ENCODE measurements at places on chromosomes 13 and 19. TPM values are rescaled to one million over a fixed set of nuclear protein-coding genes. Genes with fewer than 3 reads are reported as not detected.

DNA sequence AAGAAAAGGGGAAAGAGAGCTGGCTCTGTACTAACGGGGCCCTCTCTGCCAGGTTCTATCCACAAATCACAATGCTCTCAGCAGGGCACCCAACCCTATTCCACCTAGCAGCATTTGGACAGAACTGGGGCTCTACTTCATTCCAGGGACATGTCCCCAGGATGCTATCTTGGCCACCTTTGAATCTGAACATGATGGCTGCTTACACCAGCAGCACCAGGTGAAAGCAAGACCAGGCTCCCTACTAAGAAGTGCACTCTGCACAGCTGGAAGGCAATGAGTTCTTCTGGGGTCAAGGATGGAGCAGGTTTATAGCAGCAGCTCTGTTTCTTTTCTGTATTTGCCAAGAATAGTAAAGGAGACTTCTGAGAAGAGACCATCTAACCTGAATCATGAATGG is 222.4 kb downstream of the DACH1 start:
- H3K4me1 ChIP-seq, result no peaks in the 10 kb centered on the region
- DNase-seq, result no peak
- no peak overlapping the region for H3K4me3 ChIP-seq
- no peaks in the 10 kb centered on the region for H3K27me3 ChIP-seq
- no peaks in the 10 kb centered on the region for H3K36me3 ChIP-seq
- H3K27ac ChIP-seq, result no peak overlapping the region

DNA sequence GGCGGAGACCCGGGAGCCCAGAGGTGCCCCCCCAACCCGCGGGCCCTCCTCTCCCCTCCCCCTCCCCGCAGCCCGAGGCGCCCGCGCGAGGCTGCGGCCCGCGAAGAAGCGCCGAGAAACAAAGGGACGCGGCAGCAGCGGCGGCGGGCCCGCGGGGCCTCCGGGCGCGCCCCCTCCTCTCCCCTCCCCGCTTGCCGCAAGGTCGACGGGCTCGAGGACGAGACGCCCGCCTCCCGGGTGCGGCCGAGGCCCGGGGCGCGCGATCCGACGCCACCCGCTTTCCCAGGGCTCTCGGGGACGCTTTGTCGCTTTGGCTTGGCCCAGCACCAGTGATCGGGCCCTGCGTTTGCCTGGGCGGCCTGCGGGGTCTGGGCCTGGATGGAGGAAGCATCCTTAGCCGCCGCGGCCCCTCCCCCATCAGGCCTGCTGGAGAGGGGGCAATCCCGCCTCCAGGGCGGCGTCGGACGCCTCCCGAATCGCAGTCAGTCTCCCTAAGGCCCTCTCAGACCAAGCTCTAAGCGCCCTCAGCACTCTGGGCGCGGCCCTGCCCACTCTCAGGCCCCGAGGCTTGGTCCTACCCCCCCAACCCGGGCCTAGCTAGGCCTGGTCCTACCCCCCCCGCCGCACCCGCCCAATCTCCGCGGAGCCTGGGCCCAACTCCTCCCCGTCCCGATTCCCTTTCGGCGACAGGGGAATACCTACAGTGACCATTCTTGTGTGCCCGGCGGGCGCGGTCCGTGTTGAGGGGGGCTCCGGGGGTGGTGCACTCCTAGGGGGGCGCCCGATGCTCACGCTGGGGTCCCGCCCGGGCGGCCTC is 740 bp downstream of the ELAVL3 start:
- H3K4me3 ChIP-seq, result no peak overlapping the region
- peaks cover 25% of the 10 kb centered on the region for H3K36me3 ChIP-seq
- H3K27me3 ChIP-seq, result peaks cover 17% of the 10 kb centered on the region
- no peaks in the 10 kb centered on the region for H3K4me1 ChIP-seq
- no peak overlapping the region for H3K27ac ChIP-seq
- DNase-seq, result no peak

DNA sequence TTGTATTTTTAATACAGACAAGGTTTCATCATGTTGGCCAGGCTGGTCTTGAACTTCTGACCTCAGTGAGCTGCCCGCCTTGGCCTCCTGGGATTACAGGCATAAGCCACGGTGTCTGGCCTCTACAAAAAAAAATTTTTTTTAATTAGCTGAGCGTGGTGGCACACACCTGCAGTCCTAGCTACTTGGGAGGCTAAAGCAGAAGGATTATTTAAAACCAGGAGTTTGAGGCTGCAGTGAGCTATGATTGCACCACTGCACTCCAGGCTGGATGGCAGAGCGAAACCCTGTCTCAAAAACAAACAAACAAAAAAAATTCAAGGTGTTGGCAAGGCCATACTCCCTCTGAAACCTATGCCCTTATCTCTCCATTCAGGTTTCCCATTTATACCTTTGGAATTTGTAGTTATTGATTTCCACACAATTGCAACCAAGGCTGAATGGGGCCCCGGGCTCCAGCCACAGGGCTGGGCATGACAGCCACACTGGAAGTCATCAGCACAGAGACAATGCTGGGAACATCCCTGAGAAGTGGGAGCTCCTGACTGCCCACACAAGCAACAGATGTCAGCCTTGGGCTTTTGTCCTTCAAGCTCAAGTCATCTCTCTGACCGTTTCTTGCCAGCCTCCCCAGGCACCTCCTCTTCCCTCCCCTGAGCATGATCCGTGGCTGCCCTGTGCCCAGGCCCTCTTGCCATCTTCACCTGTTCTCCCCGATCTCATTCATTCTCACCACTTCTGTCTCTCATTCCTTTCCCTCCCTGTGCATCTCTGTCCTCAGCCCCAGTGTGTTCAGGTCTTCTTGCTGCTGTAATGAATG is 27.2 kb upstream of the CALM3 start:
- peaks cover 61% of the 10 kb centered on the region for H3K27me3 ChIP-seq
- H3K36me3 ChIP-seq, result no peaks in the 10 kb centered on the region
- no peak for DNase-seq
- H3K4me1 ChIP-seq, result peaks cover 9% of the 10 kb centered on the region

DNA sequence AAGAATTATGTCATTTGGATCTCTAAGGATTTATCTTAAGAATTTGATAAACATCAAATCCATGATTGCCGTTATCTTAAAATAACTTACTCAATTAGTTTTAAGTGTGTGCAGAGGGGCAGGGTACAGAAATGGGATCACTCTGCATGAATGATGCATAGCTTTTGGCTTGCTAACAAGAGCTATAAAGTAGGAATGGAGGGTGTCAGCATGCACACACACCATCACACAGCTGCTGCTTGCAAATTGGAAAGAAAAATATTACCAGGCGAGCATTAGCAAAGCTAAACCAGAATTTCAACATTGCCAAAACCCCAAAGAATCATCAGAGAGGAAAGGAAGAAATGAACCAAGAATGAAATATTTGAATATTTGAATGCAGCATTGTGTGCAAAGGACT is 580.6 kb downstream of the LMO7 start:
- no peak overlapping the region for H3K27ac ChIP-seq
- H3K4me1 ChIP-seq, result no peaks in the 10 kb centered on the region
- H3K27me3 ChIP-seq, result no peaks in the 10 kb centered on the region

DNA sequence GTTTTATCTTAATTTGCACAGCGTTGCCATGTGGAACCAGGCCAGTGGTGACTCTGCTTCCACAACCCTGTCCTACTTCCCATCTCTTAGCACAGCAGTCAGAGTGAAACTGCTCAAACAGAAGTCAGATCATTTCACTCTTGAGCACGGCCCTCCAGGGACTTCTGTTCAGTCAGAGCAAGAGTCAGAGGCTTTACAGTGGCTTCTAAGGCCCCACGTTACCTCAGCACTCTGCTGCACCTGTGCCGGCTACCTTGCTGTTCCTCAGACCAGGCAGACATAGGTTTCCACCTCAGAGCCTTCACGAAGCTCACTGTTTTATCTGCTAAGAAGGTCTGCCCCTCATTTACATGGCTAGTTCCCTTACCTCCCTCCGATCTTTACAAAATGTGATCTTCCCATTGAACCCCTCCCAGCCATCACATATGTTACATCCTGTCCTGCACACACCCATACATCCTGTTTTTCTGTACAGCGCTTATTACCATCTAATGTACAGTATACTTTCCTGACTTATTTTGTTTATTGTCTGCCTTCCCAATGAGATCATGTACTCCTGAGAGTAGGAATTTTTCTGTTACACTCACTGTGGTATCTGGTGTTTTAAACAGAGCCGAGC is 41.6 kb downstream of the TM9SF2 start:
- no peaks in the 10 kb centered on the region for H3K4me1 ChIP-seq
- no peak for DNase-seq
- no peaks in the 10 kb centered on the region for H3K27me3 ChIP-seq
- peaks cover 10% of the 10 kb centered on the region for H3K36me3 ChIP-seq

- DNase-seq, result no peak
- no peak overlapping the region for H3K27ac ChIP-seq
- peaks cover 5% of the 10 kb centered on the region for H3K36me3 ChIP-seq
- H3K4me3 ChIP-seq, result no peak overlapping the region
- no peaks in the 10 kb centered on the region for H3K27me3 ChIP-seq
- H3K4me1 ChIP-seq, result no peaks in the 10 kb centered on the region
Observed at GRCh38 chr13:75841905-75842304, 205.8 kb downstream of the LMO7 start.

The CD22 gene
- 5.9 TPM for total RNA-seq

The KBTBD6 gene
- 6.6 TPM for total RNA-seq
